ENCODE measurements at places on chromosomes 1 and 21. TPM values are rescaled to one million over a fixed set of nuclear protein-coding genes. Genes with fewer than 3 reads are reported as not detected.

Gene TMEM39B
- 5.1 TPM for total RNA-seq

DNA sequence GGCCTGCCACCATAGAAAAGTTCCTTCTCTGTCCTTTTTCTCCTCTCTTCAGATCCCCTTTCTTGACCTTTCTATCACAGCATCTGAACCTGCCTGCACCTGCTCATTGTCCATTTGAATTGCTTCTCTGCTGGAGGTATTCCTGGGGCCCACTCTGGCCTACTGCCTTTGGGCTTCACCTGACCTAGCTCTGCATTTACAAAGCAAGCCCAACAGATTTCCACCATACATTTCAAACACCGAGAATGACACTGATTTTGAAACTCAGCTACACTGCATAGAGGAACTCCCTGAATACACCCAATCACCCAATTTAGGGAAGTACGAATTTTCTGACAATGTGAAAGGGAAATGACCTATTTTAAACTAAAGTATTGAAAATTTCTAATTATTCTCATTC, 284.5 kb upstream of the USP25 start:
- no peak for DNase-seq

Gene TFAP2E
- total RNA-seq: 4.7 TPM

Gene ATP1A2
- 146 TPM for total RNA-seq

- no peak for DNase-seq
Measured at GRCh38 chr1:81967951-81968350, 167.2 kb downstream of the ADGRL2 start.

DNA sequence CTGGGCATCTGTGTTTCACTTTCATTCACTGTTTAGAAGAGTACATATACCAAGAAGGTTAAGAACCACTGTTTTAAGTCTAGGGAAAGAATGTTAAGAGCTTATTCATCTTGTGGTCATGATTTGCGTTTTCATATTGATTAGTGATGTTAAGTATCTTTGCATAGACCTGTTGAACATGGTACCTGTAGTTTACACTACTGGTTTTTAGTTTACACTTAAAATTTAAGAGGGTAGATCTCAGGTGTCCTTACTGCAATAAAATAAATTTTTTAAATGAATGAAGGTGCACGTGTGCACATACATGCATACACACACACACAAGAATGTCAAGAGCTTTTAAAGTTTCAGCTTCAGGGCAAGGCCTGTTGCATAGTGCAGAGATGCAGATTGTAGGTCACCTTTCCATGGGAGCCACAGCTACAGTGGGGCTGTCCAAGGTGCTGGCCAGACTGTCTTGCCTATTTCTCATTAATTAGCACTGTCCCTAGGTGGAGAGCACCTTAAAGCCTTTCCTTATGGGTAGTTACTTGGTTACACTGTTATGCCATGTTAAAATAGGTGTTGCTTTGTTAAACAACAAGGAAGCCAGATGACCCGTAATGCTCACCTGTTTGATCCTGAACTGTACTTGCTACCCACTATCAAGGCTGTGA, 543.0 kb upstream of the DAB1 start:
- no peak for DNase-seq

Gene ACTL8
- total RNA-seq: not detected

- no peak for DNase-seq
Measured at GRCh38 chr1:4275083-4275482, 375.0 kb upstream of the C1orf174 start.

Data from thoracic aorta (tissue), 2 donors.